Naive thymus-derived CD8-positive, alpha-beta T cell (primary cell): ENCODE measurements at places on chromosomes 12 and 14.

GRCh38 chr14:60169722-60170121 is 4.5 kb upstream of the DHRS7 start:
- DNase-seq: no peak

GRCh38 chr12:9843407-9843806 is 16.1 kb downstream of the KLRF1 start:
- no peak for DNase-seq

DNA sequence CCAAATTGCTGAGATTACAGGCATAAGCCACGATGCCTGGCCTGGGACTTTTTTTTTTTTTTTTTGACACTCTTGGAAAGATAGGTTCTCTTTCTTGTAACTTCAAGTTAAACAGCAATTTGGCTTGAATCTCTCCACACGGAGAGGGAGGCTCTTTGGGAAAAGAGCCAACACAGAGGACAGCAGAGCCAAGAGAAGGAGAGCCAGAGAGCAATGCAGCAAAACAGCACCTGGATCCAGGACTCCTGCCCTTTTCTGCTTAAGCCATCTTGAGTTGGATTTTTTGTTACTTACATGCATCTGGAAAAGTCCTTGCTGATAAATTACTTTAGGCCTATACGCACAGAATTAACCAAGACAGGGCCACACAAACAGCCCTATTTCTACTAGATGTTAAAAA is 176.8 kb downstream of the APAF1 start:
- no peak for DNase-seq

- DNase-seq: no peak
These were observed 21.8 kb downstream of the VDR start for GRCh38 chr12:47882781-47883546.

DNA sequence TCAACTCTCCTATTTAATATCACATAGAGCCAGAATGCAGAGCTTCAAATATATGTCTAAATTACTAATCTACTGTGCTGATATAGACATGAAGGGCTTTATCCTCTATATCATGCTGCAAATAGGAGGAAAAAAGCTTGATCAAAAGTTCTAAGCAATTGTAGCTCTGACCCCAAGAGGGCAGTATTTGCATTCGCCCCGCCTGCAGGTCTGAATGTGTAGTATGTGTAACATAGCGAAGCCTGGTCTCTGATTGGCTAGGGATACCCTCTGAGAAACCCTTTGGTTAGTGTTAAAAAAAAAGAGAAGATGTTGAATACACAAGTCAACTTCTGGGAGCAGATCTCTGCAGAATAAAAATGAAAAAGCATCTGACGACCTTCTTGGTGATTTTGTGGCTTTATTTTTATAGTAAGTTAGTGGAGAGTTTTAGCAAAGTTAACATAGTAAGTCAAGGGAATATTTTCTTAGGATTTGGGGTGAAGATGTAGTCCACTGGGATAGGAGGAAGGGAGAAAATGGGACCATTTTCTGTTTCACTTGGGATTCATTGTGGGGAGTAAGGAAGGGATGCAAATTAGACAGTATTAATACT is 151.6 kb upstream of the OR4E1 start:
- peak; percentile 39 for DNase-seq

GRCh38 chr12:50394469-50395029 is 1.9 kb downstream of the FAM186A start:
- DNase-seq: no peak

- DNase-seq: no peak
These were observed 109.5 kb downstream of the DIO2 start for GRCh38 chr14:80101835-80102234.

GRCh38 chr12:107783406-107784376 is 9.2 kb downstream of the ASCL4 start:
- DNase-seq: no peak

- DNase-seq: peak; percentile 53
These were observed 506 bp downstream of the CRY1 start for GRCh38 chr12:107092669-107093416.

- no peak for DNase-seq
These were observed 113.4 kb upstream of the SCAF11 start for GRCh38 chr12:46103559-46104383.

- no peak for DNase-seq
These were observed 6.1 kb upstream of the KRT72 start for GRCh38 chr12:52607314-52607713.
